ENCODE measurements at places on chromosomes 1 and 21. TPM values are rescaled to one million over a fixed set of nuclear protein-coding genes. Genes with fewer than 3 reads are reported as not detected.
A peak's percentile ranks its signal among the peaks of the same experiment; 100 is the strongest.

- peaks cover 27% of the 10 kb centered on the region for H3K4me1 ChIP-seq
- peak overlapping the region; percentile 65 for H3K27ac ChIP-seq
- no peaks in the 10 kb centered on the region for H3K27me3 ChIP-seq
These were observed 211.9 kb upstream of the EDN2 start for GRCh38 chr1:41696381-41696780.

DNA sequence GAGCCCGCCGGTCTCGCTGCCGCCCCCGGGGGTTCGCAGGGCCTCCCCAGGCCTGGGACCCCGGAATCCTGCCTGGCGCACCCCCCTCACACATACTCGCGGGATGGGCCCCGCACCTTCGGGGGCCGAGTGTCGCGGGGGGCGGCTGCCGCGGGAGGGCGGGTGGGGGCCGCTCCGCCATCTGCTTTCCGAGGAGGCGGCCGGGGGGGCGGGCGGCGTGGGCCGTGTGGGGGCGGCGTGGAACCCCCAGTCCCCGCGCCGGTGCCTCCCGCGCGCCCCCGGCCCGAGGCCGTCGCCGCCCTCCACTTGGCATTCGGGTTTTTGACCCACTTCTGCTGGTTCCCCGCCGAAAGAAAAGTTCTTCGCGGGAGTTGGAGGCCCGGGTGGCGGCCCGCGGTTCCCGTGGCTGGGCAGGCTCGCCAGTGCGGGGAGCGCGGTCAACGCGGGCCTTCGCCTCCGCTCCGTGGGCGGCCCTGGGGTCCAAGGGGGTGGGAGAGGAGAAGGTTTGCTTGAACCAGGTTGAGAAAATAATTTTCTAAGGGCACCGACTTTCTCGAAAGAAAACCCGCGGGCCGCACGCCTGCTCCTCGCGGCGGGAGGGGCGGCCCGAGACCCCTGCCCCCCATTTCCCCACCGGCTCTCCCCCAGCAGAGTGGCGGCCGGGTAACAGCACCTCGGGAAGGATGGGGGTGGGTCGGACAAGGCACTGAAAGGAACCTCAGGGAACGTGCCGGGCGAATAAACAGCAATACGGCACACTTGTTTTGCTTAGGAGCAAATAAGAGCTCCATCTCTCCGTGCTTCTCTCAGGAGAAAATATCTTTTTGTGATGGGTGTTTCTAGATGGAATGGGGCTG is 1.6 kb downstream of the PHF13 start:
- peaks cover 54% of the 10 kb centered on the region for H3K4me1 ChIP-seq
- peaks cover 26% of the 10 kb centered on the region for H3K36me3 ChIP-seq
- no peak for DNase-seq
- peak overlapping the region; percentile 99 for H3K4me3 ChIP-seq

POU2F1 gene
- total RNA-seq = 7.5 TPM

DNA sequence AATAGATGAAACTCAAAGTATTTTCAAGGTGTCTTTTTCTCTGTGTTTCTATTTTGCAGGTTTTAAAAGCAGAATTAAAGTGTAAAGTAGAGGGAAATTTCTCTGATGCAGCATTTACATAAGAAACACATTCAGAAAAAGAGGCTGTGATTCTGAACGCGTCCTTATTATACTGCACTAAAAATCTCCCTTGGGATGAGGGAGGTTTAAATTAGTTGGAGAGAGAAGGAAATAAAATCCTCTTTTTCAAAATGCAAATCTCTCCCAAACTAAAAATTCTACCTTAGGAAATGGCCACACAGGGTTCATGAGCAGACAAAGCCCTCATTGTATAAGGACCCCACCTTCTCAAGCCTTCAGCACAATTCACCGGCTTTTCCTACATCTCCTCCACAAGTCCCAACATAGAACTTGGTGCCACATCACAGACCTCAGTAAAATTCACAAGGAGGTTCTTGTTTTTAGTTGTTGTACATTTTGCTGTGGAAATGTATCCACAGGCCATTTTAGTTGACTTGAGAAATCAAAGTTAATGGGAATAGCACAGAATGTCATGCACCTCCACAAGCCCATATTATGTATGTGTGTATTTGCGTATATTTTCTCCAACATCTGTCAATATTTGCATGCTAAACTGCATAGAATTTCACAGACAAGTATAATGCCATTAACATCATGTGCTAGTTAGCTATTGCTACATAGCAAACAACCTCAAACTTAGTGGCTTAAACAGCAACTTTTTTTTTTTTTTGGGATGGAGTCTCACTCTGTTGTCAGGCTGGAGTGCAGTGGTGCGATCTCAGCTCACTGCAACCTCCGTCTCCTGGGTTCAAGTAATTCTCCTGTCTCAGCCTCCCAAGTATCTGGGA is 59.8 kb downstream of the MAB21L3 start:
- H3K4me3 ChIP-seq = no peak overlapping the region
- H3K27me3 ChIP-seq = no peaks in the 10 kb centered on the region
- H3K4me1 ChIP-seq = peaks cover 33% of the 10 kb centered on the region
- no peak for DNase-seq
- no peak overlapping the region for H3K27ac ChIP-seq

FHL3 gene
- total RNA-seq = 15.8 TPM

DNA sequence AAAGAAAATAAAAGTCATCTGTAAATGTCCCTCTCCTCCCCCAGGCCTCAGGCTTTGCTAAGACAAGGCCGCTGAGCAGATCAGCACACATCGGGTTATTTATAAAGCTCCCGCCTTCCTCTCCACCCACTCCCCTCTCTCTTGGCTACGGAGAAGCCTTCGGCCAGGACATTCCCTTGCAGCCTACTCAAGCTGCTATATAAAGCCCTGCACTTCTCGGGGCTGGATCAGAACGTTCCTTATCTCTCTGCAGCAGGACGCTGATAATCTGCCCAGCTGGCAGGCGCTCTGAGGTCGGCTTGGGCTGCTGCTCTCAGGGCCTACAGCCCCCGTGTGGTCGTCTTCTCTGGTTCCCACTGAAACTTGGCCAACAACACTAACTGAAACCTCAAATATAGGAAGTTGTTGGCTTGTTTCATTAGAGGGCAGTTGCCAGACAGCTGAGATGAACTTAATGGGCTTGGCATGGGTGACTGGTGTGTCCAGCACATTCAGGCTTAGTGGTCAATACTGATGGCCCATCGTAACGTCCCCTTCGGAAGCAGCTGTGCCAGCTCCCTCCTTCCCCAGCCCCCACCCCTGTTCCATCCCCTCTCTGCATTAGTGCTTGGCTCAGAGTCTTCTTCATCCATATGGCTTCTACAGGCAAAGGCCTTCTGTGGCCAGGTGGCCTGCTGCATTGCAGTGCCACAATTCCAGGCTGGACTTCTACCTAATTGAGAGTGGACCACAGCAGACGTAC is 64.6 kb downstream of the IER5 start:
- no peaks in the 10 kb centered on the region for H3K27me3 ChIP-seq
- peaks cover 59% of the 10 kb centered on the region for H3K4me1 ChIP-seq
- DNase-seq = peak; percentile 89
- H3K36me3 ChIP-seq = no peaks in the 10 kb centered on the region
- H3K27ac ChIP-seq = peak overlapping the region; percentile 97

GRCh38 chr21:14070049-14070893 is 140.5 kb downstream of the LIPI start:
- H3K4me1 ChIP-seq = no peaks in the 10 kb centered on the region
- H3K36me3 ChIP-seq = no peaks in the 10 kb centered on the region
- no peak overlapping the region for H3K27ac ChIP-seq
- H3K27me3 ChIP-seq = no peaks in the 10 kb centered on the region

NUP210L gene
- 0.30 TPM for total RNA-seq

- H3K4me1 ChIP-seq = no peaks in the 10 kb centered on the region
- no peak for DNase-seq
- no peaks in the 10 kb centered on the region for H3K36me3 ChIP-seq
- no peaks in the 10 kb centered on the region for H3K27me3 ChIP-seq
These were observed 178.6 kb downstream of the GIPC2 start for GRCh38 chr1:78224246-78224785.

DNA sequence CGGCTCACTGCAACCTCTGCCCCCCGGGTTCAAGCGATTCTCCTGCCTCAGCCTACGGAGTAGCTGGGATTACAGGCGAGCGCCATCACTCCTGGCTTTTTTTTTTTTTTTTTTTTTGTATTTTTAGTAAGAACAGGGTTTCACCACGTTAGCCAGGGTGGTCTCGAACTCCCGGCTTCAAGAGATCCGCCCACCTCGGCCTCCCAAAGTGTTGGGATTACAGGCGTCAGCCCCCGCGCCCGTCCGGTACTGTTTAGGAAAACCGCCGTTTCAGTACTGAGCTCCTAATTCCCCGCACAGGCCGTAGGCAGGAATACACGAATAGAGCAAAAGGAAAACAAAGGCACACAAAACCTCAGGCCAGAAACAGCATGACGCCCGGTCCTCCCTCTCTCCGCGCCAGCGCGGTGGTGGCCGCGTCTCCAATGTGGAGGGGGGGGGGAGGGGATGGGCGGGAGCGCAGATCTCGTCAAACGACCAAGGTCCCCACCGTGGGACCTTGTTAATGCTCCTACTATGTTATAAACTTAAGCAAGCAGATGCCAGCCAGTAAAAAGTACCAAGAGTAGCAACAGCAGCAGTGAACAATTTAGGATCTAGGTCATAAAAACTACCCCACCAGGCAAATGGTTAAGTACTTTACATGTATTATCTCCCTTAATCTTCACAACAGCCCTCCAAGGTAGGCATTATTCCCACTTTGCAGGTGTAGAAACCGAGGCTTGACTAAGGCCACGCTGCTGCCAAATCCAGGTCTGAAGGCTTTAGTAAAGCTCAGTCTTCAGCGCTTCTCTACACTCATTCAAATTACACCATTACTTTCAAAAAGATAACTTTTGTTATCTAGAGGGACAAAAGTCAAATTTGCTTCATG is 648 bp upstream of the ADAR start:
- H3K4me3 ChIP-seq = peak overlapping the region; percentile 74
- H3K4me1 ChIP-seq = peaks cover 66% of the 10 kb centered on the region
- peak overlapping the region; percentile 91 for H3K27ac ChIP-seq
- H3K36me3 ChIP-seq = no peaks in the 10 kb centered on the region

GRCh38 chr1:18398791-18399530 is 81.8 kb upstream of the KLHDC7A start:
- H3K27me3 ChIP-seq = peaks cover 96% of the 10 kb centered on the region
- no peak overlapping the region for H3K27ac ChIP-seq
- DNase-seq = no peak
- no peaks in the 10 kb centered on the region for H3K4me1 ChIP-seq
- no peaks in the 10 kb centered on the region for H3K36me3 ChIP-seq
- no peak overlapping the region for H3K4me3 ChIP-seq

PDPN gene
- total RNA-seq = 16.7 TPM

SEMA6C gene
- total RNA-seq = 77.7 TPM

DNA sequence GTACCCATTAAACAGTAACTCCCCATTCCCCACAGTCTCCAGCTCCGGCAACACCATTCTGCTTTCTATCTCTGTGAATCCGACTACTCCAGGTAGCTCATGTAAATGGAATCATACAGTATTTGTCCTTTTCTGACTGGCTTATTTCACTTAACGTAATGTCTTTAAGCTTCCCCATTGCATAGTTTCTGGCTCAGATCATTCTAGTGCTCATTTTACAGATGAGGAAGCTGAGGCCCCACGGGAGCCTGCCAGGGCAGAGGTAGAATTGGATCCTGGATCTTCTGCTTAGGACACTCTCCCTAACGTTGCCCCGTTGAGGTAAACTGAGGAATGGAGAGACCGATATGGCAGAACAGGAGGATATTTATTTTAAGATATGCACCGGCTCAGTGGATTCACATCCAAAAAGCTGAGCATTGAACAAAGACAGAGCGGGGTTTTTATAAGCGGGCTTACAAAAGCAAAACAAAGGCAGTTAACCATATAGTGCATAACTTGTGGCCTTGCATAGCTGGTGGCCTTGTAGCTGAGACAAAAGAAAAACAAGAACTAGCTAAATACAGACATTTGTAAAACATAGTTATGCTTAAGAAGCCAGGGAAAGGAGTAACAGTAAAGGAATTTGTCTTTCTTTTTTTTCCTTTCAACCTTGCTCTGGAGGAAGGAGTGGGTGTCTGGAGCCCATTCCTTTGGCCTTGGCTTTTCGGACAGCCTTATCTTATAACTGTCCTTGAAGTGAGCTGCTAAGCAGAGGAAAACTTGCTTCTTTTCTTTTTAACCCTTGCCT is 15.3 kb upstream of the KLHDC8A start:
- H3K4me3 ChIP-seq = no peak overlapping the region
- H3K36me3 ChIP-seq = no peaks in the 10 kb centered on the region
- DNase-seq = no peak
- H3K4me1 ChIP-seq = no peaks in the 10 kb centered on the region

DNA sequence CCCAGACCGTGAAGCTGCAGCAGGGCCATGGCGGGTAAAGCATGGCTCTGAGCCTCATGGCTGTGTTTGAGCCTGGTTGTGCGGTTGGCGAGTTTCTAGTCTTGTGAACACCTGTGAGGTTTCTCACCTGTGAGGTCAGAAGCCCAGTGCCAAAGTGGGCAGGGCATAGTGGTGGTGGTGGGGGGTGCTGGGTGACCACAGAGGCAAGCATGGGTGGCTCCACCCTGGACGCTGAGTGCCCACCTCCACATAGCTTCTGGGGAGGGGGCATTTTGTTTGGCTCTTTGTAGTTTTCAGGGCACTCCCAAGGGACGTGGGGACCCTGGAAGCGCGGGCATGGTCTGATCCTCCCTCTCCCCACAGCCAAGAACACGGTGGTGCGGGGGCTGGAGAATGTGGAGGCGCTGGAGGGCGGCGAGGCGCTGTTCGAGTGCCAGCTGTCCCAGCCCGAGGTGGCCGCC is 91.1 kb downstream of the TRIM11 start:
- peaks cover 78% of the 10 kb centered on the region for H3K36me3 ChIP-seq
- peaks cover 22% of the 10 kb centered on the region for H3K4me1 ChIP-seq
- H3K27ac ChIP-seq = peak overlapping the region; percentile 62
- H3K4me3 ChIP-seq = no peak overlapping the region
- DNase-seq = no peak

SPRR2F gene
- not detected for total RNA-seq

GRCh38 chr1:187551061-187551460 is 722.3 kb downstream of the PLA2G4A start:
- peaks cover 5% of the 10 kb centered on the region for H3K4me1 ChIP-seq
- no peak overlapping the region for H3K4me3 ChIP-seq
- no peaks in the 10 kb centered on the region for H3K36me3 ChIP-seq
- DNase-seq = no peak

IQGAP3 gene
- total RNA-seq = 0.36 TPM

DNA sequence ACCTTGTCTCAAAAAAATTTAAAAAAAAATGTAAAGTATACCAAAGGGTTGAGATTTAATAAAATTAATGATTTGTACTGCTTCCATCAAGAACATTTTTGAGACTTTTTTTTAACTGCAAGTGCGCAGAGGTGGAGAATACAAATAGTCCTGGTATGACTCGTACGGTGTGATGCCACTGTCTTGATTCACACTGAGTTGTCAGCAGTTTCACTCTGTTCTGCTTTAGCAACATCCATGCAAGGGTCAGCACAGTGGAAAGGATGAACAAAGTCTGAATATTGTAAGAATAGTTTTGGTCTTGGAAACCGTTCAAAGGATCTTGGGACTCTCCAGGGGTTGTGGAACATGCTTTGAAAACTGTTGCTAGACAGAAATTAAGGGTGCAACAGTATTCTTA is 40.2 kb downstream of the EXO1 start:
- H3K36me3 ChIP-seq = no peaks in the 10 kb centered on the region
- H3K27me3 ChIP-seq = no peaks in the 10 kb centered on the region
- no peak overlapping the region for H3K27ac ChIP-seq
- H3K4me3 ChIP-seq = no peak overlapping the region
- H3K4me1 ChIP-seq = no peaks in the 10 kb centered on the region

CGN gene
- total RNA-seq = 0.52 TPM

- no peak overlapping the region for H3K27ac ChIP-seq
- no peaks in the 10 kb centered on the region for H3K4me1 ChIP-seq
- DNase-seq = no peak
- peaks cover 78% of the 10 kb centered on the region for H3K27me3 ChIP-seq
These were observed 113.2 kb downstream of the RUNX1 start for GRCh38 chr21:34935898-34936297.

GRCh38 chr1:110200666-110201065 is 9.4 kb upstream of the KCNC4 start:
- no peak overlapping the region for H3K4me3 ChIP-seq
- no peaks in the 10 kb centered on the region for H3K4me1 ChIP-seq
- no peaks in the 10 kb centered on the region for H3K27me3 ChIP-seq
